ENCODE measurements at places on chromosomes 12 and 14. TPM values are rescaled to one million over a fixed set of nuclear protein-coding genes. Genes with fewer than 3 reads are reported as not detected.

GRCh38 chr12:131066886-131067490, 113.3 kb downstream of the ADGRD1 start:
- peak; percentile 40 for DNase-seq

GRCh38 chr12:52537101-52537500, 15.8 kb downstream of the KRT71 start:
- no peak for DNase-seq

DNA sequence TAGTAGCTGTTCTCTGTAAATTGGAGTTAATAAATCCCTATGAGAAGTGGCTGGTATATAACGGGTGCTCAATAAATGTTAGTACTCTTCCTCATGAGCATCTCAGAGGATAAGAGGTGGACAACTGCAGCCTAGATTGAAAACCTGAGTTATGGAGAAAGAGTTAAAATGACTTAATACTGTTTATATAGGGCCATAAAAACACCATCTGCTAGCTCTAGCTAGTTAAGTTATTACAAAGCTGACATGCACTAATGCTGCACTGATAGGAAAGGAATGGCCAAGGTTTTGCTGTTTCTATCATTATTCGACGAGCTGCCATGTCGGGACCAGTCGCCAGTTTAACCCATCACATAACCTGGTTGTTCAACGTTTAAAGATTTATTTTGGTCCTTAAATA, 72.0 kb upstream of the SEL1L start:
- no peak for DNase-seq

GRCh38 chr12:33314223-33314622, 125.4 kb downstream of the SYT10 start:
- no peak for DNase-seq

DNA sequence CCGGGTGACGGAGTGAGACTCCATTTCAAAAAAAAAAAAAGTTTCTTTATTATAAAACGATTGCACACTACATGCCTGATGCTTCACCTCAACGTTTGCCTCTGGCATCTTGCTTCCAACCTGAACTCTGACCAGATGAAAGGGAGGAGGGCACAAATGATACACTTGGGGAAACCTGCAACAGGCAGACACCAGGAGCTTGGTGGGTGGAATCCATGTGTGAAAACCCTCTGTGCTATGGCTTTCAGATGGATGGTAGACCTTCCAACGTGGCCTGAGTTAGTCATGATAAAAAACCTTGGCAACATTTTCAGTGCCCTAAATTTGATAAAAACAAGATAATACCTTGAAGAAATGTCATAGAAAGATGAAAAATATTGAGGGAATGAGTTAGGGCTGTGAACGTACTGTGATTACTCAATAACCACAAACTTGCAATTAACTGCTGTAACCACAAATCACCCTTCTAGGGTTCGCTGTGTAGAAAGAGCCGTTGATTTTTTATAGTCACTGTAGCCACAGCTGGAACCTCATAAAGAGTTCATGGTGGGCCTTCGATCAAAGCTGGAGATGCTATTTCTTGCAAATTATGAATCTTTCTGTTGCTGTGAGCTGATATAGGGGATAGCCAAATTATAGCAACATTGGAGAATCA, 26.1 kb upstream of the GZMB start:
- no peak for DNase-seq

DNA sequence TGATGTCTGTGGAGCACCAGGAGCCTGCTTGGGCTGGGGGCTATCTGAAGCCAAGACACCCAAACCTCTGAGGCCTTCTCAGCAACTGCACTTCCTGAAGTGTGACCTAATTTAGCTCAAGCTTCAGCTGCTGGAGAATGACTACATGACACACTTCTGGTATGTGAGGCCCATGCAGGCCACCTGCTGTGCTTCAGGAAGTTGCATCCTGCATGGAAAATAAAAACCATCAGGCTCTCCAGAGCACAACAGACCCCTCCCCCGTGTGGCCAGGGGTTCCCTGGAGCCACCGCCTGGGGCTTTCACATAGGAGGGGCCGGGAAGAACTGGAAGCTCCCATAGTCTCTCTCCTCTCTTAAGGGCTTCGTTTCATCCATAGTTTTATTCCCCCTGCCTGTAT, 217.7 kb downstream of the SLC15A4 start:
- peak; percentile 82 for DNase-seq

DNA sequence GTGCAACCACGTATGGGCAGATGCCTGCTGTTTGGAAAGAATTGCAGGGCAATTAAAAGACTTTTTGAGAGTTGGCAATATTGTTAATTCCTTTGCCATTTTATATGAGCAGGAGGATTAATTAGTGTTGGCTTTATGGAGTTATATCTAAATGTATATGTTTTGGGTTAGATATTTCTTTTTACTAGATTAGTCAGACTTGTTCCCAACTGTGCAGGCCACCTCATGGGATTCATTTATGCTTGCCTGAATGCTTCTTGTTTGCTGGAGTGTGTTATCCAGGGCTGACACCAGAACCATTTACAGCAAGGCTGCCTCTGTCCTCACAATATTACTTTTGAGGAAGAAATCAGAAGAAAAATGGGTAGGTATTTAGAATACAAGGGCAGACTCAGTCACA, 192.5 kb downstream of the KTN1 start:
- no peak for DNase-seq

- no peak for DNase-seq
Observed at GRCh38 chr12:92378682-92379479, 233.2 kb upstream of the BTG1 start.

- DNase-seq, result no peak
Observed at GRCh38 chr12:132147423-132148367, 3.4 kb downstream of the NOC4L start.

GRCh38 chr12:120061575-120062214, 54.9 kb downstream of the RAB35 start:
- no peak for DNase-seq

Gene SYNE3
- total RNA-seq, result 5.2 TPM

Gene TTC7B
- total RNA-seq, result 45.1 TPM

Gene FOXG1
- total RNA-seq, result 0.11 TPM

- DNase-seq, result no peak
Observed at GRCh38 chr12:68391937-68392336, 59.8 kb upstream of the MDM1 start.

- DNase-seq, result no peak
Observed at GRCh38 chr12:40988824-40989223, 199.3 kb upstream of the PDZRN4 start.
